ENCODE measurements at places on chromosomes 7 and 10.

- no peak for DNase-seq
Measured at GRCh38 chr7:25967278-25968204, 184.5 kb upstream of the NFE2L3 start.

DNA sequence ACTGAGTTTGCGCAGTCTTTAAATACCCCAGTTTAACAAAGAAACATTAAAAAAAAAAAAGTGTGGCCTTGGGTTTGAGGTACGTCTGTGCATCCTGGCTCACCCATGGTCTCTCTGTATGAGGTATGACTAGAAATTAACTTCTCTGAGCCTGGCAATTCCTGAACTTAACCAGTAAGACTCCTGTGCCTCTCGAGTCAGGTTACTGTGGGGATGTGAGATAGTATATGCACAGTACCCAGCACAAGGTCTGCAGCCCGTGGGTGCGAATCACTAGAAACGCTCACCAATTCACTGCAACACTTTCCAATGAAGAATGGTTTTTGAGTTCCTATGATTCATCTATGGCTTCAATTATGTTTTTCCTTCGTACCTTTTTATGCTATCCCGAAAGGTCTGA lies 149.9 kb downstream of the SFMBT2 start:
- no peak for DNase-seq

DNA sequence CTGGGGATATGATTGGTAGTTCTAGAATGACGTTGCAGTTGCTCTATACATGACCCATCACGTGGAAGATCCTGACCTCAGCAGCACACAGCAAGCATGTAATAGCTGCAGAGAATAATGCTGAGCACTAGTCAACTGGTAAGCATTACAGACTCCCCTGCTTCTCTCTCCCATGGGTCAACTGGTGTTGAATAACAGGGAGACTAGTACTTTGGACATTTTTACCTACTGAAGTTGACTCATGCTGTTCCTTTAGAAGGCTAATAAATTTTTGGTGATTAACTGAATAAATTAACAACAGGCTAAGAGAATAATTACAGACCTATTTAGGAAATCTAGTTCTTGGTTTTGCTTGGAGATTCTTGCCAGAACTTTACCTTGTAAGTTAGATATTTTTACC lies 234.1 kb downstream of the AUTS2 start:
- DNase-seq: no peak

DNA sequence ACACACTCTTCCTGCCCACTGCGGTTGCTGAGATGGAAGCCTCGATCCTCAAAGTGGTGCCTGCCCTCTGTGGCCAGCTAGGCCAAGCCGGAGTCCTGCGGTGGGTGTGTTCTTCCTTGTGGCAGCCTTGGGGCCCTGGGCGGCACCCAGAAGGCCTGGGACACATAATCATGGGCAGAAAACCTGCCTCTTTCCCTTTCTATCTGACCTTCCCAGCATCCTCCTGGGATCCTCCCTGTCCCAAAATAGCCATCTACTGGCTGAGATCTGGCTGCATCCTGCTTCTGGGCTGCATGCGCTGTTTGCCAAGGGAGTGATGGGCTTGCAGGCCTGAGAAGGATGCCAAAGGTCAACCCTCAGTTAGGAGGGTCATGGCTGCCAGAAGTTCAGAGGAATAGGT lies 23.9 kb downstream of the COL13A1 start:
- DNase-seq: no peak

DNA sequence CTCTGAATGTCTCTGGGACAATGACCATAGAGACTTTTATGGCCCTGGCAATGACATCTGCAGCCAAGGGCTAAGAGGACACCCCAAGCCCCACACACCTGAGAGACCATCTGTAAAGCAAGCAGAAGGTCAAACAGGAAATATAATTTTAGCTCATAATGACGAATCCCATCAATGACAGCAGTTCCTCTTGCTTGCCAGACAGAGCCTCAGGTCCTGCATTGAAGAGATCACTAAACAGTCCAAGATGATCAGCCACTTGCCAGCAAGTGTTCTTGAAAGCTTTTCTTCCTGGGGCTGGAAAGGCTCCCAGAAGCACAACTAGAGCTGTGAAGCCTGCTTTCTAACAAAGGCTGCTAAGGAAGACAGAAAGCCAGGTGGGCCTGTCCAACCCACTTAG lies 993.7 kb upstream of the AUTS2 start:
- DNase-seq: no peak

DNA sequence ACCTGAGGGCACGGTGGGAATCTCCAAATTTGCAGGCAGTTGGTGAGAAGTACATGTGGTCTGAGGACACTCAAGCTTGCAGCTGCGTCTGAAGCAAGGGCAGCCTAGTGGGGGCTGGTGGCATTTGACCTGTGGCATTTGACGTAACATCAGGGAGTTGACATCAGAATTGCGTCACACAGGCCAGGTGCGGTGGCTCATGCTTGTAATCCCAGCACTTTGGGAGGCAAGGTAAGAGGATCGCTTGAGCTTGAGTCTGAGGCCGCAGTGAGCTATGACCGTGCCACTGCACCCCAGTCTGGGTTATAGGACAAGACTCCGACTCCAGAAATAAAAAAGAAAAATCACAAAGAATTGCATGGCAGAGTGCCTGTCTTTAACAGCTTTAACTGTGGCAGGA lies 25.6 kb upstream of the RBAK start:
- DNase-seq: no peak

DNA sequence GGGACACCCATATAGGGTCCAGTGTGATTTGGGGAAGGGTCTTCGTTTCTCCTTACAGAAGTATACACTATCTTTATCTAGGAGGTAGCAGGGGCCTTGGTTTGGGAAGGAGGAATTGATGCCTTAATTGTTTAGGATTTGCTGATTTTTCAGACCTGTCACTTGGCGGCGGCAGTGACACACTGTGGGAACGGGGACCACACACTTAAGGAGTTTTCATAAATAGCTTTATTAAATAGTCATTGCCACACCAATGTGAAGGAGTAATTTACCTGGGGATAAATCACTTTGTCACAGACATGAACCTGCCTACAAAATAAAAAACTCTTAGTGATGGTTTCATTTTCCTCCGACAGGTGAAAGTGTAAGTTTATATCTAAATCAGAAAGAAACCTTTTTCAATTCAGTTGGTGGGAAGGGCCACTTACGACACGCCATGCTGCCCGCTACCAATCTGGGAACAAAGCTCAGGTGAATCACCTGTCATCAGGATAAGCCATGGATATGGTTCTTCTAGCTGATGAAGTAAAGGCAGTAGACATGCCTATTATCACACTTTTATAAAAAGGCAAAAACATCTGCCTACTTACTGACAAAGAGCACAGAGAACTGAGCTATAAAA lies 12.3 kb upstream of the ENO4 start:
- no peak for DNase-seq

- no peak for DNase-seq
Measured at GRCh38 chr7:104980440-104980839, 33.6 kb upstream of the KMT2E start.

DNA sequence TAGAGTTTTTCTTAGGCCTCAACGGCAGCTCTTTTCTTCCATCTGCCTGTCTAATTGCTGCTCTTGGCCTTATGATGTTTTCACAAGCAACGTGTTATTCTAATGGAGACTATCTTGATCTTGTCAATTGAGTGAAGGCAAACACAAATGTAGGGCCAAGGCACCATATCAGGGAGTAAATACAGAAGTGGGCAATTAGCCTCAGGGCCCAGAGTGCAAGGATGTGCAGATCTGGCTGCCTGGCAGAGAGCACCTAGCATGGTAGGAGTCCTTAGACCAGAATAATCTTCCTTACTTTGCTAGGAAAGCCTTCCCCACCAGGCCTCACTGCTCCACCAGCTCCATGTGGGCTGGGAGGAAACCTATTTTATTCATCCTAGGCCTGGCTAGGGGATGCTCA lies 590.9 kb downstream of the LRMDA start:
- DNase-seq: no peak

GRCh38 chr7:80095545-80095944 lies 39.1 kb upstream of the GNAI1 start:
- no peak for DNase-seq

DNA sequence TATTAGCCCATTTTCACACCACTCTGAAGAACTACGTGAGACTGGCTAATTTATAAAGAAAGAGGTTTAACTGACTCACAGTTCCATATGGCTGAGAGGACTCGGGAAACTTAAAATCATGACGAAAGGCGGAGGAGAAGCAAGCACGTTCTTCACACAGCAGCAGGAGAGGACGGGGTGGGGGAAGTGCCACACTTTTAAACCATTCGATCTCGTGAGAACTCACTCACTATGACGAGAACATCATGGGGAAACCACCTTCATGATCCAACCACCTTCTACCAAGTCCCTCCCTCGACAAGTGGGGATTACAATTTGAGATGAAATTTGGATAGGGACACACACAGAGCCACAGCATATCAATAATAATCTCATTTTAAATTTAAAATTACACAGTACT lies 80.2 kb downstream of the VWDE start:
- no peak for DNase-seq

DNA sequence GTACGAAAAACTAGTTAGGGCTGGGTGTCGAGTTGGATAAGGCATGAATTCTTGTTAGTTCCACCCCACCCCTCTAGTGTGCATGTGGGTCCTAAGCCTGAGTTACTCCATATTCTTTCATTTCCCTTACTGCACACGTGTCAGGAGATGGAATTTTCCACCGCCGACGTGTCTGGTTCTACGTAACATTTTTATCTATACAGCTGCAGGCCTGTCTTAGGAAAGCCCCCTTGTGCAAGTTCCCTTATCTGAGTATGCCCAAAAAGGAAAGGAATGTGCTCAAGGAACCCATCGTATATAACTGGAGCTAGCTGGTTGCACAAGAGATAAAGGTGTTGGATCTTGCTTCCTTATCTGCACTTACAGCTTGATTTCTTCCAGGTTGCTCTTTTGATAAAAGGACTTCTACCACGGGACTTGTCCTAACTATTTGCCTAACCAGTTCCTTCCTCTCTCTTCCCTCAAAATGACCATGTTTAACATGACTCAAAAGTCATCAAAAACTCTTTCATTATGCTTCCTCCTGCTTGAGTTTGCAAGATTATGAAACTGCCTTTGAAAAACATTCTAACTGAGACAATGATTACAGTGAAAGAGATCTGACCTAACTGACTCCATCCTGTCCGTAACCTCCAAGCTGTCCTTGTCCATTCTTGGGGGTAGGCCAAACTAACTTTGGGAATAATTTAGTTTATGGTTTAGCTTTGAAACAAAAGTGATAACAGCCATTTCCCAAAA lies 181.4 kb downstream of the AKR1D1 start:
- no peak for DNase-seq

DNA sequence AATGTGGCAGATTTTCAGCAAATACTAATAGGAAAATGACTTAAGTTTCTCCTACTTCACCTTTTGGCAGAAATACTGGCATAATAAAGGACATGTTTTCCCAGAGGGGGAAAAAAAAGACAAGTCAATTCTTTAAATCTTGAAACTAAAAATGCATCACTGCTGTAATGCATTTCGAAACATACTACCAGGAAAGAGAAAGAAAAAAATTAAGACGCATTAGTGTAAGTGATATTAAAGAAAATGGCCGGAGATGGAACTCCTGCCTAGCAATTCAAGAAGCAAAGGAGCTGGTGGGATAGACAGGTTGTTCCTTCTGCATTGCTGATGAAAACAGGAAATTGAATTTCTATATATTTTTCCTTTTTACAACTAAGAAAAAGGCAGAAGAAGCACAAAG lies 3.2 kb downstream of the ACTR1A start:
- DNase-seq: no peak

DNA sequence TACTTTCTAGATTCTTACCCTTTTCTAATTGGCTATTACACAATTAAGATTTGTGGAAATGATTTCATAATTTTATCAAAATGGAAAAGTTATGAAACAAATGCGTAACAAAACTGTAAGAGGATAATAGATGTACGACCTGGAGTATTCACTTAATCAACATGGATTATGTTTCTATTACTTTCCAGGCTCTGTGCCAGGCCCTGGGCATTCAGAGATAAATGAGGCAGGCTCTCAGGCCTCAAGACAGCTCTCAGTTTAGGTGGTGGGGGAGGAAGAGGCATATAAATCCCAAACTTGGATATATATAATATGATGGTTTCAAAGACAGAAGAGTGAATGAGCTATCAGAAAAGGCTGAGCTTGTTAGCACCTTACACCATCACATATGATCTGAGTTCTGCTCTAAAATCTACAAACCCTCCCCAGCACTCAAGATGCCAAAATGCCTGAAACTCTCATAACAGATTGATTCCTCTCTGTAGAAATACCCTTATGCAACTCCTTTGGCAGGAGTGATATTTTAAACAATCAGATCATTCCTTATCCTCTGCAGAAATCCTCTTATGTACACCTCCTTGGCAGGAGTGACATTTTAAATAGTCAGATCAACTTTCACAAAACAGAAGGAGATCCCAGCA lies 42.5 kb downstream of the ACBD5 start:
- no peak for DNase-seq

DNA sequence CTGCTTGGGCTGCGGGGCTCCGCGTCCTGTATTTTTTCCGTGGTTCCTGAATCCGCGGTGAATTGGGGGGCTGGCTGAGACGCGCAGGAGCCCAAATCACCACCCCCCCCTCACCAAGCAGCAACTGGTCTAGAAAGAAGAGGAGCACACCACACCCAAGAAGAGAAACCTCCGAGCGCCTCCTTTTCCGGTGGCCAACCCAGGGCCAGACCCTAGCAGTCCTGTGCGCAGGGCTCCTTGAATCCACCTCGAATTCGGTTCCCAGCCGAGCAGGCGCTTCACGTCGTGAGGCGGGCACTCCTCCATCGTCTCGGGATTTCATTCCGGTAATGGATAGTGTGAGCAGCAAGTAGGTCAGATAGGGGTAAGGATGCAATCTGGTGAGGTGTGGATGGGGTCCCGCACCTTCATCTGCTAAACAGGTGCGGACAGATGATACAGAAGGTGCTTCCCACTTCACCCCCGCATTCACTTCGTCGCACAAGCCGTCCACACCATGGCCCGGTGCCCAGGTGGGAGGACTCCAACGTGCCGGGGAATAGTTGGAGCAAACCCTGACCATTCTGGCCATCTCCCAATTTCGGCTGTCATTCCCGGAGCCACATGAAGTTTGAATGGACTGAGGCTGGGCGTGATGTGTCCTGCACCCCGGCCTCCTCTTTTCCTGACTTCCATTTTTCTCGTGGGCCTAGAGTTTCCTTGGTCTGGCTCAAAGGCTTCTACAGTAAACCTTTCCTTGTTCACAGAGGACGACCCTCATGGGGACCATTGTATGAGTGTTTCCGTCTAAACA lies 19.8 kb upstream of the ZNF273 start:
- DNase-seq: no peak

Measured in stimulated activated CD4-positive, alpha-beta T cell treated with anti-CD3 and anti-CD28 coated beads, Interleukin-1b, Interleukin-23, amount 100 ng/mL, for 1 hour (primary cell).